ENCODE measurements at places on chromosomes 6 and 20. TPM values are rescaled to one million over a fixed set of nuclear protein-coding genes. Genes with fewer than 3 reads are reported as not detected.
A peak's percentile ranks its signal among the peaks of the same experiment; 100 is the strongest.

- peak; percentile 53 for DNase-seq
Measured at GRCh38 chr6:154893917-154894316, 101.2 kb upstream of the TIAM2 start.

DNA sequence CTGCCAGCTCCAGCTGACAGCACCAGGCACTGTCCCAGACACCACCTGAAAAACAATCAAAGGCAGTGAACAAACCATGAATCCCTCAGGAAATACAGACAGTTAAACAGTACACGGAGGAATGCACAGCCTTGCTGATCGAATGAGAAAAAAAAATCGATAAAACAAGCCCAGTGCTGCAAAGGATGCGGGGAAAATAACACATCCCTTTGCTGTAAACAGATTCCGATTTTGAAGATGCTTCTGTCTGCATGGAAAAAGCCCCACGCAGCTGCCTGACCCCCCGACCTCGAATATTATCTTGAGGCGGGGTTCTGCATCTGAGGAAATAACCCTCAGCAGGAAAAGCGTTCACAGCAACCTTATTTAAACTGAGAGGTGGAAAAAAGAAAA is 43.9 kb downstream of the RBM38 start:
- DNase-seq: no peak

DNA sequence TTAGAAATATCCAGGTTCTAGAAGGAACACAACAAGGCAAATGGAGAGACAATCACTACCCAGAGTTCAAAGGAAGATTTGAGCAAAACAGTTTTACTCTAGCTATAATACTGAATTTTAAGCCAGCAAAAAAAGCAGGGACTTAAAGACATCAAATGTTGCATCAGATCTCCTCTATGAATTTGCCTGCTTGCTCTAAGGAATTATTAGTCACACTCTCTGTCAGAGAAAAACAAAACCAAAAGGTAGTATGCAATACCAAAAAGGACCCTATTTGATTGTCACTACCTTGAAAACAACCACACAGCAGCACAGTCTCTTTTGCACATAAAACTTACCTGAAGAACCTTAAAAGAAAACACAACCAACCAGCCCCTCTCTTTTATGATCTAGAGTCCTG is 46.3 kb downstream of the BTBD9 start:
- peak; percentile 37 for DNase-seq

DNA sequence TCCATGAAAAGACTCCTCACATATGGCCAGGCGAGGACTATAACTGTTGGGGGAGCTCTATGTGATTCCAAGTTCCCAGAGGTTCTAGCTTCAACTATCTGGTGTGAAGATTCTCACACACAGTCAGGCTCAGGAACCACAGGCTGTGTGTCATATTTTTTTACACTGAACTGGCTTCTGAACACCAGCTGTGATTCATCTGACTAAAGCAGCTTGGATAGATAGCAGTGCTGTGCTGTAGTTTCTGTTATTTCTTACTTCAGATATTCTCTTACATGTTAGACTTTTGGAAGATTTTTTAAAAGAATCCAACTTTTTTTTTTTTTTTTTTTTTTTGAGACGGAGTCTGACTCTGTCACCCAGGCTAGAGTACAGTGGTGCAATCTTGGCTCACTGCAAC is 140.7 kb upstream of the MCHR2 start:
- DNase-seq: peak; percentile 32

Gene DSN1
- total RNA-seq: 40.4 TPM

Gene PDYN
- not detected for total RNA-seq

DNA sequence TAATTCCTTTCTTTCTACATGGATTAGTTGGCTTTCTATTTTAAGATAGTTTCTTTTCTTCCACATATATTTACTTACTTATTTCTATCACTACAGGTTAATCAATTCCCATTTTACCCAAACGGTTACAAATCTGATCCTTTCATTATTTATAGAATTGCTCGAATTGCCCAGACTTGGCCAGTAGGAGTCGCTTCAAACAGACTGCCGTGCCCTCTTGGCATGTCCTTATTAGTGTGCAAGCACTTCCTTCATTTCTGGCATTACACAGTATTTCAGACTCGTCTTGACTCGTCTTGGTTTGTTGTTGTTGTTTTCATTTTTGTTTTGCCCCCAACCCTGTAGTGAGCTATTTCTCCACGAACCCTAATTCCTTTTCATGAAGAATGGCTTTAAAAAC is 74.6 kb downstream of the SAMD3 start:
- no peak for DNase-seq

GRCh38 chr20:37526238-37526838 is 1.3 kb downstream of the BLCAP start:
- DNase-seq: peak; percentile 58

Gene STX11
- 0.16 TPM for total RNA-seq

DNA sequence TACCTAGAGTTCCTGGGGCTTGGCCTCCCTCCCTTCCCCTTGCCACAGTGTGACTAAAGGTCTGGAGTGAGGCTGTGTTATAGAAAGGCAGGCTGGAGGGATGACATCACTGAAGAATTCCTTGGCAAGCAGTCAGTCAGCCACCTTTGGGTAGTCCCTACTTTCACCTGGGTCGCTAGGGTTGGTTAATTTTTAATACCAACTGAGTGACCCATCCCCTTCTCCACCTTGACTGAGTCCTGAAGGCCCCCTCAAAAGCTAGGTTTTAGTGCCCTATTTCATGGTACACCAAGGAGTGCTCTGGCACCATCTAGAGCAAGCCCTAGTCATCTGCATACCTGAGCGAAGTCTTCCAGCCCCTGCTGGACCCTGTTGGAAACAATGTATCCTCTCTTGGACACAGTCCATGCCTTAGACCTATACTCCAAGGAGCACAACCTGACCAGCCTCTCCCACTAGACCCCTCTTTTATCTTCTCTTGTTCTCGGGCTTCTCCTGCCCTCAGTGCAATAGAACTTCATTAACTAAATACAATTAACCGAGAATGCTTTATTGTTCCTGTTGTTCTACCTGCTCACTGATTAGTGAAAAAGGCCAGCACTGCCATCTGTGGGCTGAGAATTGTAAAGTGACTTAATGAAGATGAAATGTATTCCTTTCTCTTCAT is 44.6 kb downstream of the RIN2 start:
- DNase-seq: no peak

Gene ULBP3
- 0.41 TPM for total RNA-seq

- no peak for DNase-seq
Measured at GRCh38 chr20:931401-931800, 15.3 kb upstream of the ANGPT4 start.

Gene TOX2
- 5.2 TPM for total RNA-seq

Gene IL22RA2
- not detected for total RNA-seq

GRCh38 chr20:17612287-17612991 is 42.6 kb downstream of the DSTN start:
- peak; percentile 57 for DNase-seq

DNA sequence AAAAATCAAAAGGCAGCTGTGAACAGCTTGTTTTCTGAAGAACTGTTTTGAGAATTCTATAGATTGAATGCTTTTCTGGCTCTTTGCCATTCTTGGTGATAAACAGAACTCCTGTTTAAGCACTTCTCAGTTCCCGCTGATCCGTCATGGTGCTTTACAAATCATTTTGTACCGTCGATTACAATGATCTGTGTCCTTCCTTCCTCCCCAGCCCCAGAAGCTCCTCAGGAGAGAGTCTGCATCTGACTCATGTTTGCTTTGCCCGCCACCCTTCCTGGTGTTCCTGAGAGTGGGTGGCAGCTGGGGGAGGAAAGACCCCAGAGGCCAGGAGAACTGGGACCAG is 538.6 kb upstream of the MARCKS start:
- no peak for DNase-seq

DNA sequence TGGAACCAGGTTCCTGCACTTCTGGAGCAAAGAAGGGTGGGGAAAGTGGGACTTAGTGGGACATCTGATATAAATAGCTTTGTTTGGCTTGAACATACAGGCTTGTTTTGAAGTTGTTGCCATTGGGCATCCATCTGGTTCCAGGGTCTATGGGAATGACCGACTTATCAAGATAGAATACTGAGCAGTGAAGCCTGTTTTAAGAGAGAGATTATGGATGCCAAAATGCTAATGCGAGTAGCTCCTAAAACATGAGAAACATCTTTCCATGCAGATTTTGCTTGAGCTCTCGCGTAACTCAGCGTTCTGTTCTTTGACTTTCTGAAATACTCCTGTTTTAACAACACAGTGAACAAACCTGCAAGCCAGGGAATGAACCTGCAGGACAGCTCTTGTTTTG is 98.5 kb downstream of the ANKS1A start:
- DNase-seq: no peak

DNA sequence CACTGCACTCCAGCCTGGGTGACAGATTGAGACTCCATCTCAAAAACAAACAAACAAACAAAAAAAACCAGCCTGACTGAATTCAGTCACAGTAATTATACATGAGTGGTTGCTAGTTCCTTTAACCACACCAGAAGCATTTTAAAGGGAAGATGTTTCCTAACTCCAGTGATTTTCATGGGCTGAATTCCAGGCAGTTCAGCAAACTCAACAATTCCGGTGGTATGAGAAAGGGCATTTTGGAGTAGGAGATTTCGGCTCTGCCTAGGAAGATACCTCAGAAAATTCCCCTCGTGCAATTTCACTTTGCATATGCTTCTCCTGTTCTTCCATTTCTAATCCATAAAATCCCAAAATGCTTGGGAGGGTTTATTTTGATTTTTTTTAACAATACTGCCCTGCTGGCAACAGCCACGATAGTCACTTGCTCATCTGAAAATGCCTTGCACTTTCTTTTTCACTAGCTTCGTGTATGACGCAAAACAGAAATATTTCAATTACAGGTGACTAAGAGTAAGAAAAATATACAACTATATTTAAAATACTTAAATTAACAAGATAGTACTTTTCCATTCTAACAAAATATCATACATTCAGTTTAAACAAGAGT is 48.3 kb upstream of the IPCEF1 start:
- DNase-seq: peak; percentile 63

DNA sequence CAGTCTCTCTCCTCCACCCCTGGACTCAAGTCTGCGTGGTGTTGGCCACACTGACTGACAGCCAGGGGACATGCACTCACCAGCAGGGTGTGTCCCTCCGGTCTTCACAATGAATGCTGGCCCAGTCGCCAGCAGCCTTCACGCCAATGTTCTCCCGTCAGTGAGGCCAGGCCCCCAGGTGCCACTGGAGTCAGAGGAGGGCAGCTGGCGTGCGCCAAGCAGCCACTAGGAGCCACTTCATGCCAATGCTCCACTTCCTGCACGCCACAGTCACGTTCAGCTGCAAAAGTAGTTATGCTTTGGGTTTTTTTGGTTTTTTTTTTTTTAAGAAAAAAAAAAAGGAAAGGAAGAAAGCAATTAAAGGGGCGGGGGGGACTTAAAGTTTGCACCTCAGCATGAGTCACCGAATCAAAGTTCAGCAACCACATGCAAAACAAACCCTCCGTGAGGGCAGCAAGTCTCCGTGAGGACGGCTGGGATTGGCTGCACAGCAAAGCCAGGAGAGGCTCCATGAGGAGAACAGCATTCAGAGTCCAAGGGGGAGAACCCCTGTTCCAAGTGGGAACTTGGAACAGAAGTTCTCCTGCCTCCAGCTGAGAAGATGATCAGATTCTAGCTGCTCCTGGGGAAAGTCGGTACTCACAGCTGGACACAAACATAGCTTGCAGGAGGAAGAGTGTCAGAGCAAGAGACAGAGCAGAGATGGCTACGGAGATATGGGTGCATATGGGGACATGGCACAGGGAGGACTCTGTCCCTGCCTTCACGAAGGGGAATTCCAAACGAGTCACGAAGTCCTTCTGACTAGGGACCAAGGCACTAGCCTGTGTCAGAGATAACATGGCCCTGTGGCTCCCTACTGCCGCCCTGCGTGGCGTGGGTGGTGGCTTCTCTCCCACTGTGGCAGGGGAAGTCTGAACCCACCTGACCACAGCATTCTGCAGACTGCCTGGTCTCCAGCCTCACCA is at the start of gene ZC3H12D:
Gene ZC3H12D, minus strand, starts transcription at position 282 of the 968 bp plus-strand sequence. CDS start 10,471 bp downstream, outside the sequence.
- peak; percentile 49 for DNase-seq

GRCh38 chr6:148419430-148419829 is 76.8 kb downstream of the SASH1 start:
- DNase-seq: no peak

DNA sequence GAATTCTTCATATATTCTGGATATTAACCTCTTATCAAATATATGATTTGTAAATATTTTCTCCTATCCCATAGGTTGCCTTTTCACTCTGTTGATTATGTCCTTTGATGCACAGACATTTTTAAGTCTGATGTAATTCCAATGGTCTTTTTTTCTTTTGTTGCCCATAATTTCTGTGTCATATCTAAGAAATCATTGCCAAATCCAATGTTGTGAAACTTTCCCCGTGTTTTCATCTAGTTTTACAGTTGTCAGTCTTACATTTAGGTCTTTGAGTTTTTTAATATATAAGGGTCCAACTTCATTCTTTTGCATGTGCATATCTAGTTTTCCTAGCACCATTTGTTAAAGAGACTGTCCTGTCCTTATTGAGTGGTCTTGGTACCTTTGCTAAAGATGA is 111.5 kb downstream of the SESN1 start:
- DNase-seq: peak; percentile 23

Gene HLA-DOA
- not detected for total RNA-seq

Gene PTGIS
- 1,011 TPM for total RNA-seq

Gene CHRNA4
- not detected for total RNA-seq

Gene MARCKS
- total RNA-seq: 122 TPM

GRCh38 chr20:9422321-9423057 is 91.9 kb upstream of the LAMP5 start:
- DNase-seq: no peak

Gene HLA-DRB5
- not detected for total RNA-seq

DNA sequence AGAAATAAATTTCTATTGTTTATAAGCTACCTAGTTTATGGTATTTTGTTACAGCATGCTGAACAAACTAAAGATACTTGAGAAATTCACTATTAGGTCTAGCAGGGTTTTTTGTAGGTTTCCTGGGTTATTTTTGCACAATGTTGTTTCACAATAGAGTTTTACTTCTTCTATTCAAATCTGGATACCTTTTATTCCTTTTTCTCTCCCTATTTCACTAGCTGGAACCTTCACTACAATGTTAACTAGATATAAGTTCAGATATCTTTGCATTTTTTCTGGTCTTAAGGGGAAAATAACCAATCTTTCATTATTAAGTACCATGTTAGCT is 237.7 kb upstream of the CITED2 start:
- no peak for DNase-seq

DNA sequence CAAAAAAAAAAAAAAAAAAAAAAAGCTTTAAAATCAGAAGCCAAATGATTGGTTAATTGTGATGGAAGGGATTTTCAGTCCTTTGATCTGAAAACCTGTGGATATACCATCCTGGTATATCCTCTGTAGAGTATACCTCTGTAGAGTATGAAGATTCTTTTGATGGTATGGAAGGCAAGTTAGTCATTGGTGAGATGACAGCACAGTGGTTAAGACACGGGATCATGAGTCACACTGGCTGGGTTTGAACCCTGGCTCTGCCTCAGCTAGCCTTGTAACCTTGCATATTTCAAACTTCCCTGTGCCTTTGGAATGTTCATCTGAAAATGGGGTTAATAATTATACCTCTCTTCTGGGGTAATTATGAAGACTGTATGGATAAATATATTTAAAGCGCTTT is 179.3 kb downstream of the CARMIL1 start:
- peak; percentile 78 for DNase-seq

Gene MCM3
- 85.7 TPM for total RNA-seq

- no peak for DNase-seq
Measured at GRCh38 chr6:166955121-166955864, 1.1 kb downstream of the RNASET2 start.

Gene ULBP2
- total RNA-seq: 3.3 TPM
